ENCODE measurements at places on chromosomes 16 and 17. TPM values are rescaled to one million over a fixed set of nuclear protein-coding genes. Genes with fewer than 3 reads are reported as not detected.

- DNase-seq: no peak
Measured at GRCh38 chr17:34126496-34126895, 128.6 kb upstream of the CCL2 start.

GRCh38 chr16:57651344-57652333 is 16.5 kb upstream of the ADGRG3 start:
- no peak for DNase-seq

DNA sequence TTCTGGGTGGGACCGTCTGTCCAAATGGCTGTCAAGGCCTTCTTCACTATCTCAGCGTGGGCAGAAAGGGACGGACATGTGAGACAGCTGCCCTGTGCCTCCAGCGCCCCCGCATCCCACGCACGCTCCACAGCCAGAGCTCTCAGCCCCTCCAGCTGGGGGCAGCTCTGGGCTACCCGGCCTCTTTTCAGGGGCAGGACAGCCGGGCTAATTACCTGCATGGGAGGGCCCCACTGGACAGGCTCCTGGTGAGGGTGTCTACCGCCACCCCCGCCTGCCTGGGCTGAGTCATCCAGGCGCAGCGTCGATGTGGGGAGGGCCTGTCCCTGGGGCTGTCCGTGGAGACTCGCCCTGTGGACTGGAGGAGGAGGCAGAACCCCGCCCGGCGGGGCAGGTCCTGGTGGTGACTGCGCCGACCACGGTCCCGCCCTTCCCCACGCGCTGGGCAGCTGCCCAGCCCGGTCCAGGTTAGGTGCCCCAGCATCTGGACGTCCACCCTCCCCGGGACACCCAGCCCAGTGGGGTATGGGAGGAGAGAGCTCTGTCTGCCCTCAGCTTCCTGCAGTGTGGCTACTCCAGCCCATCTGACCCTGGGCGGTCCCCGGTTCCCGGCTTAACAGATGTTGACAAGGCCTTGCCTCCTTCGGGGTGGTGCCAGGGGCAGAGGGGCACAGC is 5.9 kb upstream of the METRNL start:
- DNase-seq: peak; percentile 76

- DNase-seq: no peak
Measured at GRCh38 chr17:48842746-48843145, 11.9 kb downstream of the CALCOCO2 start.

- peak; percentile 37 for DNase-seq
Measured at GRCh38 chr17:68777243-68777855, 176.2 kb upstream of the FAM20A start.

DNA sequence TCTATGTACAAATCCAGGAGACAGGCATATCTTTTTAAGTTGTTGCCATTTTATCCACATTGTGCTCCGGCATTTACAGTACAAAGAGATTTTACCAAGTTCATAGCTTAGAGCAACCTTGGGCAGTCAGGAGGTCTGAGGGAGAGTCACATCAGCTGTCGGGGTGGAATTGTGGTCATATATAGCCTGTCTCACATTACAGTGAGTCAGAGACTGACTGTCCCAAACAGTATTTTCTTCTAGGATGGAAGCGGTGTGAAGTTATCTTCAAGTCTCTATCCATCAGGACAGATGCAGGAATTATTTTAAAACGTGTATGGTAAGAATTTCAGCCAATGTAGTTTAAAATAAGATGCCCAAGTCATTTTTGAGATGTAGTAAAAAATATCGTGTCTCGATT is 53.0 kb downstream of the GPRC5B start:
- DNase-seq: peak; percentile 70

DNA sequence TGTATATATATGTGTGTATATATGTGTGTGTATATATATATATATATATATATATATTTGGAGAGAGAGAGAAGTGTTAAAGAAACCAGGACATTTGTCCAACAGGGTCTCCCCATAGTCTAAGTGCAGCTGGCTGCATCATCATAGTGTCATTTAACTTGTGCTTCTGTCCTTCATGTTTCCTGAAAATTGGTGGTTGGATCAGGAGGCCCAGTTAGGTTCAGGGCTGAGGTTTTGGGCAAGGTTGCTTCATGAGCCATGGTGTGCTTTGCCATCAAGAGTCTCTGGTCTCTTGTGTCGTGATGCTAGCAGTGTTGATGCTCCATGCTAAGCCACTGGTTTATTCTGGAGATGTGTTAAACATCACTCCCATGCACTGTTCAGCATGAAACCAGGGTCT is 85.3 kb downstream of the C16orf95 start:
- no peak for DNase-seq

DNA sequence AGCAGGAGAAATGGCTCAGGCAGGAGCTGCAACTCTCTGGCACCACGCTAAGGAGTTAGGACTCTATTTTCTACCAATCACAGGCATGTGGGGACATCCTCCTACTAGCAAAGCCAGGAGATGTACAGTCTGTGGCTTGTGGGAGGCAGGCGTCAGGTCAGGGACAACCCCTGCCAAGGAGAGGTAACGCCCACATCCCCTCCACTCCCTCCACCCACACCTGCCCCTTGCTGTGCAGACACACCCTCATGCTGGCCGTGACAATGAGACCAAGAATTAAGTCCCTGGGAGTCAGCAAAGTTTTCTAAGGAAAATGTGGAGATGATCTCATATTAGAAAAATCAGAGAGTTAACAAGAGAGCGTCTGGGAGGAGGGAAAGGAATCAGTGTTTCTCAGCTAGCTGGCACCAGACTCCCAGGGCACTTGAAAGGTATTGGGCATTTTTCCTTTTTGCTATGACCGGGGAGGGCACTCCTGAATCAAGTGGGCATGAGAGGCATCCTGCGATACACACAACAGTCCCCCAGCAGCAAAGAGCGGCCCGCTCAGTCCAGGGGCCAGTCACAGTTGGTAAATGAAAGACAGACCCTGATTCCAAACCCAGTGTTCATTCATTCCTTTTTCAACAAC is 87.3 kb upstream of the RPL38 start:
- peak; percentile 15 for DNase-seq

DNA sequence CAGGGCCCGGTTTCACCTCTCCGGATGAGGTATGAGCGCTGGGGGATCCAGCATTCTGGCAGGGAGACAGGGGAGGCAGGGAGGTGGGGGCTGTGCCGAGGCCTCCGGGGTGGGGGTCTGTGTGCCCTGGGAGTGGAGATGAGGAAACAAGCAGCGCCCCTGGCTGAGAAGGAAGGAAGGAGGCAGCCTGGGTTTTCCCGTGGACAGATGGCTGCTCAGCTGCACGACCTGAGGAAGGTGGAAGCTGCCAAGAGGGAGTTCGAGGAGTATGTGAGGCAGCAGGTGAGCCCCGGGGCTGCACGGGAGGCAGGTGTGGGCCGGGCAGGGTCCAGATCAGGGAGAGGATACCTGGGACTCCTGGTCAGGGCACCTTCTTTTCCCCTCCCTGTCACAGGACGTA is 4.3 kb downstream of the RNF112 start:
- DNase-seq: no peak

DNA sequence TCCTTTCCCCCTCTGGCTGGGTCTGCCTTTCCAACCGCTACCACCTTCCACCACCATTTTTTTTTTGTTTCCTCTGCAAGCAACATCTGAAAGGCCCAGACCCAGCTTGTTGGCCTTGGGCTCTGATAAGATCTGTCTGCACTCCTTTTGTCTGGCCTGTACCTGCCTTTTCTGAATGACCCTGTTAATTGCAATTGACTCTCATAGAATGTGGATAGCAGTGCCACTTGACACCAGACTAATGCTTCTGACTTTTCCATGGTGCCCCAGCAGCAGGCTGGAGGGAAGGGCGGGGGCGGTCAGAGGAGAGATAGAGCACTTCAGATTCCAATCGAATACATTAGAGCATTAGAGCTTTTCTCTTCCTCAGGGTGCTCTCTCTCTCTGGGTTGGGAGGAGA is 538.9 kb downstream of the WWOX start:
- DNase-seq: no peak

GRCh38 chr17:53270936-53271335 is 551.8 kb upstream of the KIF2B start:
- no peak for DNase-seq

DNA sequence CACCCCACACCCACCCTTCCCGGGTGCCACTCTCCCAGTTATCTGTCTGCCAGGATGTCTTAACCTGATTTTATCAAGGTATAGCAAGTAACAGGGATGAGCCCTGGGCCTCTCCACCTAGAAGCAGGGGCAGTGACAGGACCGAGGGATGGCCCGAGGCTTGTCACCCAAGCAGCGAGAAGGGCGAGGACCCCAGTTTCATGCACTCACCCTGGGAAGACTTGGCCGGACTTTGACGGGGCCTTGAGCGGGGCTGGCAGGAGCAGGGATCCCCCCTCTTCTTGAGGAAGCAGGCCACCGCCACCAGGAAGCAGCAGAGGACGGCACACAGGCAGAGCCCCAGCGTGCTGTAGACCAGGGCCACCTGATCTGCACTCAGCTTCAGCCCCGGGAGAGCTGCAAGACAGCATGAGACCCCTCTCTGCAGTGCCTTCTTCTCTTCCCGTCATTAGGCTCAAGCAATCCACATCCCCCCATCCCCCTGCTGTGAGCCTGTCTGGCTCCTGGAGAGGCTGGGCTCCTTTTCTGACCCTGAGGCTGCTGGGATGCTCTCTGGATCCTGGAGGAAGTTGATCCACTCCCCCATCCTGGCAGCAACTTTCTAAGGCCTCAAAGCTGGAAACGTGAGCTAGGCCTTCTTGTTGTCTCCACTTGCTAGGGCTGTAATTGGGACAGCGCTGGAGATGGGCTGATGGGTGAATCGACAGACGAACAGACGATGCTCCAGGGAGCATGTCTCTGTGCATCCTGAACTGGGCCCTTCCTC is 31.6 kb downstream of the TNFRSF13B start:
- no peak for DNase-seq

GRCh38 chr17:77420095-77420803 is 279.5 kb downstream of the SEC14L1 start:
- DNase-seq: no peak

- no peak for DNase-seq
Measured at GRCh38 chr17:55510986-55511721, at the start of gene SMIM36. Gene SMIM36, minus strand, starts transcription at chr17:55511452.

PER1 gene
- total RNA-seq: 78.3 TPM

CRYBA1 gene
- not detected for total RNA-seq

RCVRN gene
- total RNA-seq: not detected

TP53TG3B gene
- total RNA-seq: not detected

HAP1 gene
- total RNA-seq: 2.2 TPM

IGF2BP1 gene
- not detected for total RNA-seq

KRT23 gene
- total RNA-seq: 1.5 TPM

DNASE1L2 gene
- total RNA-seq: 1.5 TPM

GLTPD2 gene
- total RNA-seq: not detected

TIMM22 gene
- 17.2 TPM for total RNA-seq

KREMEN2 gene
- 0.96 TPM for total RNA-seq

LGALS9 gene
- total RNA-seq: 0.47 TPM
